ENCODE measurements at places on chromosomes 5 and 9. TPM values are rescaled to one million over a fixed set of nuclear protein-coding genes. Genes with fewer than 3 reads are reported as not detected.

The TMEM252 gene
- not detected for total RNA-seq

The HTR1A gene
- total RNA-seq = not detected

The ZCCHC9 gene
- 20.9 TPM for total RNA-seq

The PSD2 gene
- under 0.01 TPM for total RNA-seq

The FOXD4 gene
- 0.16 TPM for total RNA-seq

The TRPM6 gene
- total RNA-seq = under 0.01 TPM

The SLC9A3 gene
- 0.17 TPM for total RNA-seq

The SPEF2 gene
- 1.2 TPM for total RNA-seq

The ECM2 gene
- 7.2 TPM for total RNA-seq

The IFNA21 gene
- not detected for total RNA-seq

The RASGEF1C gene
- not detected for total RNA-seq

The FGF10 gene
- total RNA-seq = 0.79 TPM

The ANXA2R gene
- 5.7 TPM for total RNA-seq

The CTSV gene
- 0.16 TPM for total RNA-seq

The RAPGEF1 gene
- 14.9 TPM for total RNA-seq

The SLC25A2 gene
- not detected for total RNA-seq

The MEIKIN gene
- total RNA-seq = not detected

The OSMR gene
- total RNA-seq = 20.1 TPM

The FBXO10 gene
- 9.3 TPM for total RNA-seq

The OR1Q1 gene
- total RNA-seq = not detected

The PGM5 gene
- 49.6 TPM for total RNA-seq

The TXN gene
- 479 TPM for total RNA-seq

The VLDLR gene
- total RNA-seq = 17.3 TPM

The C9 gene
- 0.16 TPM for total RNA-seq

The IFNK gene
- not detected for total RNA-seq

The FOXE1 gene
- total RNA-seq = not detected

The TAF1L gene
- under 0.01 TPM for total RNA-seq

The NR5A1 gene
- total RNA-seq = not detected

Measured in bronchial smooth muscle cell (primary cell).